Activated CD4-positive, alpha-beta T cell treated with anti-CD3 and anti-CD28 coated beads for 36 hours (primary cell): ENCODE measurements at places on chromosomes 6 and 20. TPM values are rescaled to one million over a fixed set of nuclear protein-coding genes. Genes with fewer than 3 reads are reported as not detected.

DNA sequence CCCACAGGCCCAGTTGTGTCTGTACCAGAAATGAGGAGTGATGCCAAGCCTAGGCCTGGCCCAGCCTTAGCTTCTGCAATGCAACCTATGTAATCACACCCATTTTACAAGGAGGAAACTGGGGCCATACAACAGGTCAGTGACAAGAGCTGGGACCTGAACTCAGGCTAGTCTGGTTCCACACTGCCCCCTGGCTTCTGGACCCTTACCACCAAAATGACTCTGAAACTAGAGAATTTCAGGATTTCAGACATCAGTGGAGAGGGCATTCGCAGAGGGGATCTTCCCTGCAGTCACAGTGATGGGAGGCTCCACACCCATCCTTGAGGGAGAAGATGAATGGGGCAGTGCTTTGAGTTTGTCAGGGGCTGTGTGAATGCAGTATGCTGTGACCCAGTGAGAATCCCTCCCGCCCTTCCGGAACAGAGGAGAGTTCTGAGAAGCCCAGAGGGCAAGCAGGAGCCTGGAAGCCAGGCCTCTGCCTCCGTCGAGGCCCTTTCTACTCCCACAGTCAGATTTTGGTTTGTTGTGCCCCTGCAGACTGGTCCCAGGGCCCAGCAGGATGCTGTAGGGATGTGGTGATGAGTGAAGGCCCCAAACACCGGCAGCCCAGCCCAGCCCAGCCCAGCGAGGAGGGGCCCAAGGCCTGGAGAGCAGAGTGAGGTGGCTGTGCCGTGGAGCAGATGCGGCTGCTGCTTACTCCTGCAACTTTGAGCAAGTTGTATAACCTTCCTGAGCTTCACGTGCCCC lies 48.1 kb upstream of the MYL9 start:
- DNase-seq, result peak; percentile 47
- no peak overlapping the region for H3K4me3 ChIP-seq
- peaks cover 2% of the 10 kb centered on the region for H3K36me3 ChIP-seq
- peaks cover 29% of the 10 kb centered on the region for H3K4me1 ChIP-seq
- no peaks in the 10 kb centered on the region for H3K27me3 ChIP-seq

Gene DHX16
- total RNA-seq, result 34.5 TPM

DNA sequence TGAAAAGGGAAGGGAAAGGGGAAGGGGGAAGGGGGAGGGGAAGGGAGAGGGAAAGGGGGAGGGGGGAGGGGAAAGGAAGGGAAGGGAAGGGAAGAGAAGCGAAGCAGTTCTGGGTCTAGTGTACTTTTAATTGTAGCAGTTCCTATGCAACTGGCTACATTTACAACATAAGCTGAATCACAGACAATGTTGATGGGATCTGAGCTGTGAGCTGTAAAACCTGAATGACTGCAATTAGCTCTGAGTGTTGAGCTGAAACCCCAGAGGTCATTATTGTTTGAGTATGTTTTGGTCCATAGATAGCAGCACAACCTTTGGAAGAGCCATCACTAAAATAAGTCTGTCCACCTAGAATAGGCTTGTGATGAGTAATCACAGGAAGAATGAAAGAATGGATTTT lies 7.2 kb upstream of the ABHD12 start:
- peaks cover 3% of the 10 kb centered on the region for H3K36me3 ChIP-seq
- H3K27me3 ChIP-seq, result no peaks in the 10 kb centered on the region

- no peaks in the 10 kb centered on the region for H3K36me3 ChIP-seq
- H3K27ac ChIP-seq, result no peak overlapping the region
- no peaks in the 10 kb centered on the region for H3K27me3 ChIP-seq
- no peaks in the 10 kb centered on the region for H3K4me1 ChIP-seq
- DNase-seq, result no peak
Observed at GRCh38 chr20:11437611-11438380, 479.9 kb upstream of the BTBD3 start.

DNA sequence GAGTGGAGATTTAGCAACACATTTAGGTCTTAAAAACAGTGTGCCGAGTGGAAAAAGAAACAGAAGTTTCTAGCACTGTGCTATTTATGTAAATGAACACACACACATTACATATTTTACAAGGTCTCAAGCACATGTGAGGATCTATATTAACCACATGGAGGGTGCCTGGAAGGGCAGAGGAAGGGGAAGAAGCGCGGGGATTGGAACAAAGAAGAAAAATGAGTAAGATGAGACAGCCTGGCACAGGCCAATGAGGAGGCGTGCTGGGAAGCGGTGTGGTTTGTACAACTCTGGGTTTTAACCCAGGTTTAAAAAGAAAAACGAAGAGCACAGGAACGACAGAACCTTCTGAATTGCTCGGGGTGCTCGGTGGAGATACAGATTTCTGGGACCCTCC lies 5.7 kb downstream of the KCNG1 start:
- no peaks in the 10 kb centered on the region for H3K36me3 ChIP-seq
- DNase-seq, result no peak
- H3K27ac ChIP-seq, result no peak overlapping the region
- peaks cover 34% of the 10 kb centered on the region for H3K27me3 ChIP-seq
- peaks cover 7% of the 10 kb centered on the region for H3K4me1 ChIP-seq

- no peak overlapping the region for H3K27ac ChIP-seq
- H3K4me1 ChIP-seq, result no peaks in the 10 kb centered on the region
- no peaks in the 10 kb centered on the region for H3K36me3 ChIP-seq
- DNase-seq, result no peak
Observed at GRCh38 chr6:101806241-101806640, 412.7 kb downstream of the GRIK2 start.

DNA sequence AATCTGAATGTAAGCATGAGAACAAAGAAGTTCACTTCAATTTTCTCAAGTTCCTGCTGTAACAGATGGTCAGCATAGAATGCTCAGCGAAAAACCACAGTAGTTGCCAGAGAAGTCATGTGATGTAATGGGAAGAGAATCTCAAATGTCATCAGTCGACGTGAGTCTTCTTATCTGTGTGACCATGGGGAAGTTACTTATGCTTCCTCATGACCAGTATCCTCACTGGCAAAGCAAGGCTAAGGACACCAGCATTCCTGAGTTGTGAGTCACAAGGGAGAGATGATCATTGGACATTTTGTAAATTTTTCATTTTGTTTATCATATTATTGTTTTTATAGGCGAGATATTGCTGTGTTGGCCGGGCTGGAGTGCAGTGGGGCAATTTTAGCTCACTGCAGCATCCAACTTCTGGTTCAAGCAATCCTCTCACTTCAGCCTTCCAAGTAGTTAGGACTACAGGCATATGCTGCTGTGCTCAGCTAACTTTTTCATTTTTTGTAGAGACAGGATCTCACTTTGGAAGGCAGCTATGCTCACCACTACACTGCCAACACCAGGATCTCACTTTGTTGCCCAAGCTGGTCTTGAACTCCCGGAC lies 21.9 kb downstream of the SGK1 start:
- H3K36me3 ChIP-seq, result peaks cover 1% of the 10 kb centered on the region
- no peak for DNase-seq
- H3K4me3 ChIP-seq, result no peak overlapping the region
- no peaks in the 10 kb centered on the region for H3K27me3 ChIP-seq
- no peak overlapping the region for H3K27ac ChIP-seq

Gene GDAP1L1
- total RNA-seq, result 0.89 TPM

Gene OR12D3
- total RNA-seq, result not detected

DNA sequence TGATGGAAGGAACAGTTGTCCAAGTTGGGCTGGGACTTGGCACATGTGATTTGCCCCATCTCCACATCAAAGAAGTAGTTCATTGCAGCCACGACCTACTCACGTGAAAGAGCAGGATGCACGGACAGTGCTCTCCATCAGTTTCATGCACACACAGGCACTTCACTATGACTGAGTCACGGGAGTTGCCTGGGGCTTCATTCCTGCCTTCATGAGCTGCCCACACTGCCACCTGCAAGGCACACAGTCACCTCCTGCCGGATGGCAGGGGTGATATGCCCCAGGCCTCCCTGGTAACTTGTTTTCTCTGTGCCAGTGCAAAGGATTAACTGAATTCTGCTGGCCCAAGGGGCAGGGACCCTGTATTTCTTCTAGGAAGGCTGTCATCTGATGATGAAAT lies 22.8 kb downstream of the CST5 start:
- no peak overlapping the region for H3K4me3 ChIP-seq
- no peaks in the 10 kb centered on the region for H3K36me3 ChIP-seq
- H3K4me1 ChIP-seq, result no peaks in the 10 kb centered on the region
- DNase-seq, result no peak
- no peaks in the 10 kb centered on the region for H3K27me3 ChIP-seq

Gene MCM8
- 42.5 TPM for total RNA-seq

DNA sequence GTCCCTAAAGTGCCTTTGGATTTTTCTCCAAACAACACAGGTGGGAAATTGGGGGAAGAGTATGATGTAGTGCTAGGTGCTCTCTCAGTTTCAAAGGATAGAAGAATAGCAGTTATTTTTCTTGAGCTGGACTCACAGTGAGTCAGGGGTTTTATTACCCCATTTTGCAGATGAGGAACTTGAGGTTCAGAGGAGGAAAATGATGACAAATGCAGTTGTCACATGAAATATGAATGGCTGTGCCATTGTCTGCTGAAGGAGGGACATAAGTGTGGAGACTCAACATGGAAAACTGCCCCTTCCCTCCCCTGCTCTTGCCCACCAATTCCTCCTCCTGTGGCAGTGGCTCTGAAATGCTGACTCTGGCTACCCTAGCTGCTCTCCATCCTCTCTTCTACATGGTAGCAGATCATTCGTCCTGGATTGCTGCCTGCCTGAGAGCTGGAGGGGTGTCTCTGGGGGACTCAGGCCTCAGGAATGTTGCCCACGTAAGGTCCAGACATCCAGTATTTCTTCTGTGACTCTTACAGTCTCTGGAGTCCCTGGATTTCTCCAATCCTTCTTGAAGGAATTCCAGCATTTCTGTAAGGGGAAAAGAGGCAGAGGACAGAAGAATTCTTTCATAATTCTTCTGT lies 37.6 kb upstream of the EPB41L1 start:
- DNase-seq, result no peak
- no peaks in the 10 kb centered on the region for H3K4me1 ChIP-seq
- H3K27ac ChIP-seq, result no peak overlapping the region

Gene CGAS
- 22.2 TPM for total RNA-seq

Gene RHAG
- total RNA-seq, result not detected

- no peaks in the 10 kb centered on the region for H3K36me3 ChIP-seq
- no peak overlapping the region for H3K27ac ChIP-seq
- no peak for DNase-seq
- H3K4me3 ChIP-seq, result no peak overlapping the region
Observed at GRCh38 chr6:47687432-47687831, 10.9 kb upstream of the ADGRF4 start.

Gene IP6K3
- not detected for total RNA-seq

- no peak overlapping the region for H3K4me3 ChIP-seq
- H3K27ac ChIP-seq, result peak overlapping the region; percentile 47
- no peaks in the 10 kb centered on the region for H3K36me3 ChIP-seq
Observed at GRCh38 chr6:14943116-14943515, 302.8 kb upstream of the JARID2 start.

DNA sequence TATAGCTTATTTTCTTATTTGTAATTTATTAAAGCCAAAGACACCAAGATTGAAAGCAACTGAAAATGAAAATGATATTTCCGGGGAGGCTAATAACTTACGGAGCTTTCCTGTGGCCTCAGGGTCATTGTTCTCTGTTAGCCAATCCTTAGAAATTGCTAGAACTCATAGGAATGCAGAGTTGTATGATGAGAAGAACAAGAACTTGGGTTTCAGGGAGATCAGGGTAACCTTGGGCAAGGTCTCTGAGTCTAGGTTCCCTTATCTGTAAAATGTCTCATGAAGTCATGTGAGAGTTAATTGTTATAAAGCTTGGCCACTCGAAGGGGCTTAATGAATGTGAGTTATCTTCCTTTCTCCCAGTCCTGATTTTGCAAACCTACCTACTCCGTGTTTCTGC lies 20.1 kb upstream of the SERINC3 start:
- no peak for DNase-seq
- no peaks in the 10 kb centered on the region for H3K27me3 ChIP-seq
- H3K36me3 ChIP-seq, result no peaks in the 10 kb centered on the region
- no peak overlapping the region for H3K4me3 ChIP-seq

GRCh38 chr6:142947714-142948480 lies 2.9 kb upstream of the HIVEP2 start:
- DNase-seq, result peak; percentile 65
- no peaks in the 10 kb centered on the region for H3K27me3 ChIP-seq
- peak overlapping the region; percentile 96 for H3K4me3 ChIP-seq
- peaks cover 6% of the 10 kb centered on the region for H3K36me3 ChIP-seq
- peak overlapping the region; percentile 91 for H3K27ac ChIP-seq
- peaks cover 24% of the 10 kb centered on the region for H3K4me1 ChIP-seq

Gene SPATS1
- not detected for total RNA-seq

Gene CCM2L
- total RNA-seq, result not detected

DNA sequence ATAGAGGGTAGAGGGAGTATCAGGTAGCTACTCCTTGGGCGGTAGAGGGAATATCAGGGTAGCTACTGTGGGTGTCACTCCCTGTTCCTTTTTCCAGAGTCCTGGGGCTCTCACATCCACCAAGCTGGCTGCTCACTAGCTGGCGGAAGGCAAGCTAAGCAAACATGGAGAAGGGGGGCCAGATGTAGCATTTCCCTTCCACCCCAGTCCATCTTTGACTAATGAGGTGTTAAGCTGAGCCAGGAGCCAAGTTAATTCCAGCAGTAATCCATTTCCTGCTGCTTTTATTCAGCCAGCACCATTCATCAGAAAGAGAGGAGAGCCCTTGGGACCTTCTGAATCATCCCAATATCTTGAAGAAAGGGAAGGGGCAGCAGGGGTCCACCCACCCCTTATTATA lies 330.0 kb downstream of the ZFAND3 start:
- no peak overlapping the region for H3K4me3 ChIP-seq
- no peaks in the 10 kb centered on the region for H3K27me3 ChIP-seq
- H3K36me3 ChIP-seq, result peaks cover 4% of the 10 kb centered on the region

DNA sequence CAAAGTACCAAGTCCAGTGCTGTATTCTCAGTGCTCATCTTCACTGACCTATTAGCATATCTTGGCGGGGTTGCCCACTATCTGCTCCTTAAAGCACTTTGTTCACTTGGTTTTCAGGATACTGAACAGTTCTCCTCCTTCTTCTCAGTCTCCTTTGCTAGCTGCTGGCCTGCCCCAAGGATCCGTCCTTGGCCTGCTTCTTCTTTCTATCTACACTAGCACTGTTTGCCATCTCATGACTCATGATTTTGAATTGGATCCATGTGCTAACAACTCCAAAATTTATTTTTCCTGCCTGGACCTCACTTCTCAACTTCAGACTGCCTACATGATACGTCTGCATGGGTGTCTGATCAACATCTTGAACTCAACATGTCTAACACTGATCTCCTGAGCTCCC lies 15.5 kb downstream of the TPD52L1 start:
- no peak for DNase-seq
- no peak overlapping the region for H3K4me3 ChIP-seq
- no peaks in the 10 kb centered on the region for H3K4me1 ChIP-seq
- H3K27ac ChIP-seq, result no peak overlapping the region
- H3K27me3 ChIP-seq, result peaks cover 12% of the 10 kb centered on the region
- H3K36me3 ChIP-seq, result no peaks in the 10 kb centered on the region

DNA sequence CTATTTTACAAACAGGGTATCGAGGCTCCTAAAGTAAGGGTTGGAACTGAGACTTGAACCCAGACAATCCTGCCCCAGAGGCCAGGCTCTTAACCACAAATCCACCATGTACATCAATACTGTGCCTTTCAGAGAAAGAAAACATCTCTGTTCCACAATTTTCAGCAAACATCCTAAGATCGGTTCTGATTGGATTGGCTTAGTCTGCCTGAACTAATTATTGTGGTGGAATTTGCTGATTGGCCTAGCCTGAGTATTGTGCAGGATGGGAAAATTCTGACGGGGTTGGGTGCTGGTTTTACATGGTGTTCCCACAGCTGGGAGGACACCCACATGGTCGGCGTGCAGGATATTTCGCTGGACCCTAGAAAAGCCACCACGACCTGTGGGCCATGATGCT lies at the start of gene CLPSL1:
TSS of gene CLPSL1 (plus strand) at position 301 of the 400 bp plus-strand sequence. CDS start at position 393, 92 bp downstream.
- H3K4me3 ChIP-seq, result no peak within 1 kb of the TSS
- DNase-seq, result no peak
- H3K27ac ChIP-seq, result no peak within 1 kb of the TSS
- peaks cover 26% of the 10 kb centered on the region for H3K27me3 ChIP-seq
